Vagina (tissue), 2 donors: ENCODE measurements at places on chromosomes 5 and 9. TPM values are rescaled to one million over a fixed set of nuclear protein-coding genes. Genes with fewer than 3 reads are reported as not detected.

GRCh38 chr9:109590966-109591365 lies 92.9 kb upstream of the PTPN3 start:
- no peak for DNase-seq

Gene TMOD1
- 21.1 TPM for total RNA-seq

Gene LCN12
- not detected for total RNA-seq

Gene FOXD1
- not detected for total RNA-seq

Gene LRRC19
- total RNA-seq, result not detected

DNA sequence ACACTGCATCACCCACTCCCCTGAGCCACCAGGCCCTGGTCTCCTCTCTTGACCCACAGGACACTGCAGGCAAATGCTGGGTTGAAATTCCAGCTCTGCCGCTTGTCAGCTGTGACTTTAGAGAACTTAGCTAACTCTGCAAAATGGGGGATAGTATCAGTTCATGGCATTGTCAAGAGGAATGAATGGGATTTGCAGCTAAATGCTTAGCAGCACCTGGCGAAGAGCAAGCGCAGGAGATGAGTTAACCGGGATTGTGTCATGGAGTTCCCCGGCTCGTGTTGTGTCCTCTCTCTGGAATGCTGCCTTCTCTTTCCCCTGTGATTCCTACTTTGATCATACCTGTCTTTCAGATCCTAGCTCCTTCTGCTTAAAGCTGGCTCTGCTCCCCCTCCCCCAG lies 67.1 kb downstream of the DAB2IP start:
- DNase-seq, result no peak

Gene SH2D3C
- total RNA-seq, result 19.6 TPM

DNA sequence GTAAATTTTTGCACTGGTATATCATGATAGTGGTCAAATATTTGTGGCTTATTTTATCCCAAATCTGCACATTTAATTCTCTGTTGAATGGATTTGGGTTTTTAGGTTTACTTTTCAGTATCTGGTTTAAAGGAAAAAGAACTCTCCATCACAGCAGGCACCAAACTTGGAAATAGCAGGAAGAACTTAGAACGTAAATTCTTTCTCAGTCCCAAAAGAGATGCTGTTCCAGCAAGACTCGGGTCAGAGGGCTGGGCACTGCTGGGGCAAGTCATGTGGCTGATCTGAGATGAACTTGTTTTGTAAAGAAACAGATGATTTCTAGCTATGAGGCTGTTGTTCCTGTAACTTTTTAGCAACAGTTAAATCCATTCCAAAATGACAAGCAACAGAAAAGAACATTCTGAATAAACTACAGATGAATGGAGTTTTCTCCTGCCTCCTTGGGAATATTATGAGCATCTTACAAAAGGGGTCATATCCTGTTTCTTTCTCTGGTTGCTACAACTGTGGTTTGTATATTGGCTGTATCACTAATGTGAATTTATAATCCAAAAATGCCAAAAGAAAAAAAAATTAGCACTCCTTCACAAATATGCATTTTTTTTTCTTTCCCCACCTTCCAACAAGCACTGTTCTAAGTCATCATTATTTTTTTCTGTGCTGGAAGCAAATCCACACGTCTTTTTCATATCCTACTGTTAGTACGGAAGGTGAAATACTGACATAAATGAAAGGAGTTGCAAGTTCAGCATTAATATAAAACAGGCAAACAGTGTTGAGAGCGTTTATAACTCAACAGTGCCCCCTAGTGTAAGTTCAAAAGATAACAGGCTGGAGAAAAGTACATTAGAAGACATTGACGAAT lies 31.1 kb downstream of the OR2K2 start:
- DNase-seq, result no peak
